AG09319 (cell line): ENCODE measurements at places on chromosomes 7 and 10.
A peak's percentile ranks its signal among the peaks of the same experiment; 100 is the strongest.

DNA sequence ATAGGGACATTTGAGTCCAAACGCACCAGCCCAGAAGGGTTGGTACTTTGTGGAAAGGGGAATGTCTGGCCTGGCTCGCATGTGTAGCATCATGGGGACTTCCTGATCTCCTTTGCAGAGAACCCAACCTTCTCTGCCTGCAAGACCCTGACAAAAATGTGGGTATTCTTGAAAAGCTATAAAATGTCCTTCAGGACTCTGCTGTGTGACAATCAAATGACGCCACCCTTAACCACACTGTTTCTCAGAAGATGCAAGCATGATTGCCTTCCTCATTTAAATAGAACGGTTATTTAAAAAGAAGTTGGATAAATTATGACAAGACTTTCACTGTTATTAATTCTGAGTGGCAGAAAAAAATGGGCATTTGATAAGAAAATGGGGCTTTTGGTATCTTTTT is 15.1 kb upstream of the GPR15LG start:
- no peak for DNase-seq

DNA sequence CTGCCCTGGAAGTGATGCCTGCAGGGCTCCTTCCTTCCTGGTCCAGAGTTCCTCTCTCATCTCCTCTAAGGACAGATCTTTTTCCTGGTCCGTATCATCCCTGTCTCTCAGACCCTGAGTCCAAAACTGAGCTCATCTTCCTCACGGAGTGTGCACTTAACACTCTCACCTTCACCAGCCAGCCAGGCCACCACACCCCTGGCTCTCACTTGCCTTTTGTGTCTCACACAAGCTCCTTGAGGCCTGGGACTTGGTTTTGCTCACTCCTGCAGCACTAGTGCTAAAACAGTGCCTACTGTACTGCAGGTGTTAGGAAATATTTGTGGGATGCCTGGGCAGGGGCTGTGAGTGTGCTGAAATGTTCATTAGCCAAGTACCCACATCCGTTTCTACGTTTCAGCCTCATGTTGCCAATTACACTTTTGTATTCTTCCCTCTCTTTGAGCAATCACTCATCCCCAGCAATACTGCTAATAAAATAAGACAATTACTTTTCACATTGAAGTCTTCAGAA is 21.4 kb upstream of the PARP12 start:
- no peak for DNase-seq

DNA sequence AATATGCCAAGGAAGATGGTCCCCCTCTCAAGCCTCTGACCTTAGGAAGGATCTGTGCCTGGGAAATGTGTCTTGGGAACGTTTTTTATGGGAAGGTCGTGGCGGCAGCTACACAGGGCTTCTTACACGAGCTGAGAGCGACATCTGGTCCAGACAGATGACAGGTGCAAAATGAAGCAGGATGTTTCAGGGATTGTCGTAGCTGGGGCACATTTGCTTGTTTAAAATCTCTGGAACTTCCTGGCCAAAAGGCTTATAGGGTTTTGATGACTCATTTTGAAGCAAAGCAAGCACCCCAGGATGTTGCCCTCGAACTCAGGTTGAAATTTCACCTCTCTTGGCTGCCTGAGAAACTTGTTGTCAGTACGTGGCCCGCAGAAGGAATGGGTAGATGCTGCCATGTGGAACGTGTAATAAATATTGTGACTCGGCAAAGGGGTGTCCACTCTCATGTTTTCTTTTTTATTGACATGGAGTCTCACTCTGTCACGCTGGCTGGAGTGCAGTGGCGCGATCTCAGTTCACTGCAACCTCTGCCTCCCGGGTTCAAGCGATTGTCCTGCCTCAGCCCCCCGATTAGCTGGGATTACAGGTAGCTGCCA is 117.5 kb downstream of the CAMK1D start:
- DNase-seq = no peak

GRCh38 chr7:120941856-120942255 is 8.7 kb upstream of the ING3 start:
- no peak for DNase-seq

DNA sequence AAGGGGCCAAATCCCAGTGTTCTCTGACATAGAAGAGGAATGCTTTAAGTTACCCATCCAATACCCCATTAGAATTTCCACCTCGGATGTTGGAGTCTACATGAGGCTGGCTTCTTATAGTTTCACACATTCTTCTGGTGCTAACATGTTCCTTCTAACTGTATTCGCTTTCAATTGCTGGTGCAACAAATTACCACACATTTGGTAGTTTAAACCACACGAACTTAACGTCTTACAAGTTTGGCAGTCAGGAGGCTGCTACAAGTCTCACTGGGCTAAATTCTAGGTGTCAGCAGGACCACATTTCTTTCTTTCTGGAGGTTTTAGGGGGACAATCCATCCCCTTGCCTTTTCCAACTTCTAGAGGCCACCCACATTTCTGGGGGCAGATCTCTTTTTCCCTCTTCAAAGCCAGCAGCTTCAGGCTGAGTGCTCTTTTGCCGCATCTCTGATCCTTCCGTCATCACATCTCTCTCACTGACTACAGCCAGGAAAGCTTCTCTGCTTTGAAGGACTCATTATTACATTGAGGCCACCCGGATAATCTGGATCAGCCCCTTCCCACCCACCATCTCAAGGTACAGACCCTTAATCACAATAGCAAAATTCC is 5.1 kb upstream of the MACC1 start:
- no peak for DNase-seq

DNA sequence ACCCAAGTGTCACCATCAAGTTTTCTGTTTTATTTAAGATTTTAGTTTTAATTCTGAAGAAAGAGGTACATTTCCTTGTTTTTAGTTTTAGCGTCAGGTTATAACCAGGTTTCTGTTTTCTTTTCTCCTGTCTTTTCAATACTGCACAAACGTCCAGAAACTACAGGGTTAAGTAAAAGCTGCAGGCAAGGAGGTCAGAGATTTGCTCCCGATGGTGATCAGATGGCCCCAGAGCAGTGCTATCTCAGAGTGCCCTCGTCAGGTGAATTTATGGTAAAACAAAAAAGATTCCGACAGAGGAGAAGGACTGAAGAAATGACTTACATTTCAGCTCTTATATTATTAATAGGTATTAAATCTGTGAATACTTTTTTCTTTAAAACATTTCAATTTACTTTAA is 128.2 kb downstream of the STRA8 start:
- no peak for DNase-seq

- DNase-seq = no peak
These were observed 43.9 kb downstream of the PYROXD2 start for GRCh38 chr10:98370831-98371820.

DNA sequence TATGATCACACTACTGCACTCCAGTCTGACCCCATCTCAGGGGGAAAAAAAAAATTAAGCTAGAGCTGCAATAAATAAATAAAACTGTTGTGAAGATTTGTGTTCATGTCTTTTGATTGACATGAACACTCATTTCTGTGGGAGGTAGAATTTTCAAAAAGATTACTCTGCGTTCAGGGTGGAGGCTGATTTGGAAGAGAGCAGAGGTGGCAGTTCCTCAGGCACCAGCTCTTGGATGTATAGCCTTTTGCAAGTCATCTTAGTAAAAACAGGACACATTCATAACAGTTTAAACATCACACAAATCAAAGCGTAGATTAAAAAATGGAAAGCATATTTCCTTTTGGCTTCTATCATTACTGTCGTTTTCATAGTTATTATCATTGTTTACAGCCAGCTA is 243.5 kb upstream of the LRGUK start:
- no peak for DNase-seq

GRCh38 chr10:12702215-12702770 is 299.2 kb downstream of the CCDC3 start:
- no peak for DNase-seq

DNA sequence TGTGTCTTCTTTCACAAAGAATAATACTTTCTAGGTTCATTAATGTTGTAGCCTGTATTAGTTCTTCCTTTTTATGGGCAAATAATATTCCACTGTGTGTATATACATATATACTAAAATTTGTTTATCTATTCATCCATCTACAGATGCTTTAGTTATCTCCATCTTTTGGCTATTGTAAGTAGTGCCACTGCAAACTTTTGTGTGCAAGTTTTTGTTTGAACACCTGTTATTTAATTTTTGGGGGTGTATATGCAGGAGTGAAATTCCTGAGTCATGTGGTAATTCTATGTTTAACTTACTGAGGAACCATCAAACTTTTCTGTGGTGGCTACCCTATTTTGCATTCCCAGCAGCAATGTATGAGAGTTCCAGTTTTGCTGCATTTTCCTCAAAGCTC is 37.7 kb upstream of the AGR3 start:
- DNase-seq = no peak

- no peak for DNase-seq
These were observed 52.3 kb upstream of the COL13A1 start for GRCh38 chr10:69749178-69750010.

GRCh38 chr7:122487131-122487530 is 182.6 kb upstream of the FEZF1 start:
- no peak for DNase-seq

DNA sequence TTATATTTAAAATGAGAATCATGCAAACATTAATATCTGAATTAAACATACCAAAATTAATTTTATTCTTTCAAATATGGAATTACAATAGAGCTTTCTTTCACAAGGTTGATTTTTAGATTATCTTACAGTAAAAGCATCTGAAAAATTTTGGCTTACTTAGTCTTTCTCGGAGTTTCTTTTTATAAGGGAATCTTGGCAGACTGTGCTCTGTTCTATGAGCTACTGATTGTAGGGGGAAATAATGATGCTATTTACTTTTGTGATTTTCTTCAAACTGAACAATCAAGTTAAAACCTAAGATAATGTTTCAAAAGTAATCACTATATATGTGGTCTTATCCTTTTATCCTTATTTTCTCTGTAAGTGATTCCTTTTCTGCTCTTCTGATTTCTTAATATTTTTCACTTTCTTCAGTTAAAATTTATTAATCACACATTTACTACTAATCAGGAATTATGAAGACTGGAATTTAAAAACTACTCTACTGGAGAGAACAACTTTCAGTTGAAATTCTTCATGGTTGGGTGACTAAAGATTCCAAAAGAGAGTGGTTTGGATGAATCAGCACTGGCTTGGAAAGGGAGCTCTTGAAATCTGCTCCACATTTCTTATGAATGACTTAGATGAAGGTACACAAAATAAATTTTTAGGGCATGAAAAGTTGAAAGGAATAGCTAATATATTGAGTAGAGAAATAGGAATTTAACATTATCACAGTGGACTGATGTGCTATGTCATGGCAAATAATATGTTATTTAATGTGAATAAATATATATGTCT is 103.9 kb downstream of the PPP1R9A start:
- peak; percentile 1 for DNase-seq

DNA sequence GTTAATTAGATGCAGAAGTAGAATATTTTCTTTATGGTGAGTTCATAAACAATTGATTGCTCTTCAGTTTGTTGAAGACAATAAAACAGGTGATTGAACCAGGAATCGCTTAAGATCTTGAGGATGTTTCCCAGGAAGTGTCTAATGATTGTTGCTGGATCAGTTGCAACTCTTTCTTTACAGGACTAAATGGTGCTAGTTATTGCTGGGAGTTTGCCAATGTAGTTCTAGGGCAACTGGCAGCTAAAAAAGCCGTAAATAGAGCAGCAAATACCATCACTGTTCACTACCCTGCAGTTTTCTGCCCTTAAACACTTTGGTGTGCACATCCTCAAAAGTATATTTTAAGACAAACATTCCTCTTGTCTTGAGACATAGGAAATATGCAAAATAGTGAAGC is 119.2 kb upstream of the ANK3 start:
- no peak for DNase-seq

DNA sequence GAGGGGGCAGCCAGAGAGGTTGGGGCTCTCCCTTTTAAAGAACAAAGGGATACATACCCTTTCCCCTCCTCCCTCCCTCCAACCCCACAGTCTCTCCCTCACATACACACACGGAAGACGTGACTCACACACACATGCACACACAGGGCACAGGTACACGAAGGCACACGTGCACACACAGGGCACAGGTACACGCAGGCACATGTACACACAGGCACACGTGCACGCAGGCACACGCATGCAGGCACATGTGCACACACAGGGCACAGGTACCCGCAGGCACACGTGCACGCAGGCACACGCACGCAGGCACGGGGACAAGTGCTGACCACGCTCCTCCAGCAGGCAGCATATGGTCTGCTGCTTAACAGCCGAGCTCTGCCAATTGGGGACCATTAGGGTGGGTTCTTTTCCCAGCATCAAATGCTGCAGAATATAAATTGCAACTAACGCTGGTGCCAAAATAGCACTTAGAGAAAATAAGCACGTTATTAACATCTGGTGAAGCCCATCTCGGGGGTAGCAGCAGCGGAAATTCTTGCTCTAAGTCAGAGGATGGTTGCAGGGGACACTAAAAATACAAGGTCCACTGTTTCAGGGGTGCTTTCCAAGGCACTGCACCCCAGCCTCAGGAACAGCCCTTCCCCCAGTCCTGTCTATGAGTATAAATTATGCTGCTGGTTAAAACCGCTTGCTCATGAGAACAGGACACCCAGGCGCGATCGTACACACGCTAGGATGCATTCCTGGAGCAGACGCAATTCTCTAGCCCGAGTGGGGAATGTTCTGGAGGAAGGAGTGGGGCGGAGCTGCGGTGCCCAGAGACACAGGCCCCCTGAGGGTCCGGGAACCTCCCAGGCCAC is 55.2 kb upstream of the TNRC18 start:
- no peak for DNase-seq

DNA sequence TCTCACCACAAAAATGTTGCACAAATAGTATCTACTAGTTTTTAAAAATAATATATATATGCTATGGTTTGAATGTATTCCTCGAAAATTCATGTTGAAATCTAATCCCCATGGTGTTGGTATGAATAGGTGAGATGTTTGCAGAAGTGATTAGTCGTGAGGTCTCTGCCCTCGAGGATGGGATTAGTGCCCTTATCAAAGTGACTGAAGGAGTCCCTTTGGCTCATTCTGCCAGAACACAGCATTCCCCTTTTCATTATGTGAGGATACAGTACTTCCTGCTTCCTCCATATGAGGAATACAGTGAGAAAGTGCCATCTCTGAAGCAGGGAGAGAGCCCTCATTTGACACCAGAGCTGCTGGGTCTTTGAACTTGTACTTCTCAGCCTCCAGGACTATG is 777.5 kb upstream of the LRRTM3 start:
- DNase-seq = no peak

DNA sequence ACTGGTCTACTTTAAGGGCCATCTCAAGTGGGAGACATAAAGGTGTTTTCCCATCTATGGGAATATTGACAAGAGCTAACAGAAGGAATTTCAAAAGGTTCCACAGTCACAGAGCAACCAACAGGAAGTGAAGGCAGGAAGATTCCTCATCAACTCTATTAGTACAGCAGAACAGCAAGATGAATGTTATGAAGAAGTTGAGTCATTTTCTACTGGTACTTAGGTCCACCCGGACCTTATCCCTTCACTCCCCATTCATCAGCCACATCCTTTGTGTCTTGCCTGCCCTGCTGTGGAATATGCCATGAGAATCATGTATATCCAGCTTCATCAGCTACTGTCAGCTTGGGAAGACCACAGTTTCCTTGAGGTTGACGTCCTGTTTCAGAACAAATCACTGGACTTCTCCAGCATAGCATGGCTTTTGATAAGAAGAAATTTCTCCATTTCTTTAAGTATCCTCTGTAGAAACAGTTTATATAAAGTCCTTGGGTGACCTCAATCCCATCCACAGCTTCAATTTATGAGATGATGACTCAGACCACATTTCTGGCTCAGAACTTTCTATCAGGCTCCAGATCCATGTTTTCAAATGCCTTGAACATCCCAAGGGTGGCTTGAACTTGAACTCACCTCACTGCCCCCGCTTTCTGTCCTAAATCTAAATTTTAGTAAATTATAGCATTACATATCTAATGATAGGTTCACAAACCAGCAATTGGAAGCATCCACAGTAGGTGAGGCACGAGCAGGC is 84.9 kb upstream of the AGK start:
- no peak for DNase-seq

GRCh38 chr7:112192236-112193154 is 13.7 kb downstream of the DOCK4 start:
- no peak for DNase-seq
